Karpas-422 (cell line): ENCODE measurements at places on chromosomes 2 and 18. TPM values are rescaled to one million over a fixed set of nuclear protein-coding genes. Genes with fewer than 3 reads are reported as not detected.

DNA sequence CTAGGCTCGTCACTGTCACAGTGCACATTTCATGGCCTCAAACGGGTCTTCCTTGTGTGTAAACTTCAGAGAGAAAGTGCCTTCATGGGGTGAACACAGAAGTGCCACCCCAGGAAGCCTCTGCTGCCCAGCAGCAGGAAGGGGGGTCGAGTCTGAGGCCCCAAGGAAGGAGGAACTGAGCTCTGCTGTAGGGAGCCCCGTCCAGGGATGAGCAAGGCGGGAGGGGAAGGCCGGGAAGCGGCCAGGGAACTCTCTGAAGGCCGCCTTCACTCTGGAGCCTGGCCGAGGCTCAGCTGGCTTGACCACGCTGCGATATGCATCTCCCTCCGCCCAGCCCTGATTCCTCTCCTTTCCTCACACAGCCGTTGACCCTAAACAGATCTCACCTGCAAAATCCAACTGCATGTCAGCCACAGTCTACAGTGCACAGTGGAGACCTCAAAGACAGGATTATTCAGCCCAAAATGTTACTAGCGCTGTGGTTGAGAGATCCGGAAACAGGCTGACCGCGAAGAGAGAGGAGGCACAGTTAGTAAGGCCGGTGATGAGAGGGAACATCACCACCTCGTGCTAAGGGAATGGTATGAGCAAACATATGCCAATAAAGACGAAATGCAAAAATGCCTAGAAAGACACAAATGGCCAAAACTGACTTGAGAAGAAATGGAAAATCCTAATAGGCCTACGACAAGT, 34.2 kb upstream of the CTDP1 start:
- no peak for DNase-seq
- H3K4me1 ChIP-seq = peaks cover 13% of the 10 kb centered on the region
- H3K4me3 ChIP-seq = no peak overlapping the region
- H3K36me3 ChIP-seq = no peaks in the 10 kb centered on the region
- no peak overlapping the region for H3K27ac ChIP-seq
- H3K27me3 ChIP-seq = no peaks in the 10 kb centered on the region

DNA sequence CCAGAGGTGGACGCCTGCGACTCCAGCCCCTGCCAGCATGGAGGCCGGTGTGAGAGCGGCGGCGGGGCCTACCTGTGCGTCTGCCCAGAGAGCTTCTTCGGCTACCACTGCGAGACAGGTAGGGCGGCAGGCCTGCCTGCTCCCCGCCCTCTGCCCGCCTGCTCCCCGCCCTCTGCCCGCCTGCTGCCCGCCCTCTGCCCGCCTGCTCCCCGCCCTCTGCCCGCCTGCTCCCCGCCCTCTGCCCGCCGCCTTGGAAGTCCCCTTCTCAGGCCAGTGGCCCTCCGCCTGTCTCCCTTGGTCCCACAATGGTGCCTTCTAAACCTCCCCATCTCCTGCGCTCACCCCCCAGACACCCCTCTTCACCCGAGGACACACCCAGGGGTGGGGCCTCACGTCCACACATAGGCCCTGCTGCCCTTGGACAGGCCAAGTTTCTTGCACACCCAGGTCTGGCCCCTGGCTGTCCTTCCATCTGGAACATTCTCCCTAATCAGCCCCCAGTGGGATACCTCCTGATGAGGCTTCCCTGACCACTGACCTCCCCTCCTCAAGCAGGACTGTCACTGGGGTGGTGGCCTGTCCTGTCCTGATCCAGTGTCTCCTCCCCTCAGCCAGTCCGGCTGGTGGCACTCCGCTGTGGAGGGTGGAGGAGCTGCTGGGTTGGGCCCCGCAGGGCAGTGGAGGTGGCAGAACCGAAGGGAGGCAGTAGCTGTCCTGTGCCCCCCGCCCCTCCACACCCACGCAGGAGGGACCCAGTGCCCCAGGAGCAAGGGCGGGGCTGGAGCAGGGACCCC, 37.9 kb downstream of the MTERF4 start:
- peak; percentile 66 for DNase-seq
- H3K4me1 ChIP-seq = peaks cover 2% of the 10 kb centered on the region; the same call in 1 of the 2 replicates

DNA sequence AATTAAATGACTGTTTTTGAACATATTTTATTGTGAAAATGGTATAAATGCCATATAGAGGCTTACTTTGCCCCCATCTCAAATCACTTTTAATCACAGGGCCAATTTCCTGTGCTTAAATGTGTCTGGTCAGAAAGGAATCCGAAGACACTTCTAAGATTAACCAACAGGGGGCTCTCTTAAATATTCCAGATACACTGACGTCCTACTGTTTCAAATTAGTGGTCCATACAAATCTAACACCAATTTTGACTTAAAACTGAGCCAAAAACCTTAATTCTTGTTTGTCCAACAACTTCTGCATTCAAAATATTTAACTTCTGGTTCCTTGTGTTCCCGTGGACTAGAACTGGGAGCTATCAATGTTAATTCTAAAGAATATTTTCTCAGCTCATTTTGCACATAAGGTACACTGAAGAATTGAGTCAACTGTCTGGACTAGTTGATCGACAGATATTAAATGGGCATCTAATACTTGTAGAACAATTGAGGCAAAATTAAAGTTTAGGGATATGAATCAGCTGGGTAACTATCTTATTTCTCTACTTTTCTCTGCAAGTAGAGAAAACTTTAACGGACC, 557.5 kb downstream of the ARHGAP15 start:
- no peak overlapping the region for H3K4me3 ChIP-seq
- H3K36me3 ChIP-seq = no peaks in the 10 kb centered on the region
- H3K27me3 ChIP-seq = no peaks in the 10 kb centered on the region
- H3K27ac ChIP-seq = no peak overlapping the region
- peak; percentile 77 for DNase-seq
- H3K4me1 ChIP-seq = no peaks in the 10 kb centered on the region

GRCh38 chr18:62781893-62782292, 66.6 kb downstream of the PHLPP1 start:
- no peak overlapping the region for H3K27ac ChIP-seq
- H3K4me1 ChIP-seq = no peaks in the 10 kb centered on the region
- H3K4me3 ChIP-seq = no peak overlapping the region
- H3K27me3 ChIP-seq = no peaks in the 10 kb centered on the region
- DNase-seq = no peak

GRCh38 chr2:48607307-48608014, 10.2 kb upstream of the GTF2A1L start:
- no peaks in the 10 kb centered on the region for H3K36me3 ChIP-seq
- no peaks in the 10 kb centered on the region for H3K27me3 ChIP-seq
- DNase-seq = no peak
- H3K27ac ChIP-seq = no peak overlapping the region

DNA sequence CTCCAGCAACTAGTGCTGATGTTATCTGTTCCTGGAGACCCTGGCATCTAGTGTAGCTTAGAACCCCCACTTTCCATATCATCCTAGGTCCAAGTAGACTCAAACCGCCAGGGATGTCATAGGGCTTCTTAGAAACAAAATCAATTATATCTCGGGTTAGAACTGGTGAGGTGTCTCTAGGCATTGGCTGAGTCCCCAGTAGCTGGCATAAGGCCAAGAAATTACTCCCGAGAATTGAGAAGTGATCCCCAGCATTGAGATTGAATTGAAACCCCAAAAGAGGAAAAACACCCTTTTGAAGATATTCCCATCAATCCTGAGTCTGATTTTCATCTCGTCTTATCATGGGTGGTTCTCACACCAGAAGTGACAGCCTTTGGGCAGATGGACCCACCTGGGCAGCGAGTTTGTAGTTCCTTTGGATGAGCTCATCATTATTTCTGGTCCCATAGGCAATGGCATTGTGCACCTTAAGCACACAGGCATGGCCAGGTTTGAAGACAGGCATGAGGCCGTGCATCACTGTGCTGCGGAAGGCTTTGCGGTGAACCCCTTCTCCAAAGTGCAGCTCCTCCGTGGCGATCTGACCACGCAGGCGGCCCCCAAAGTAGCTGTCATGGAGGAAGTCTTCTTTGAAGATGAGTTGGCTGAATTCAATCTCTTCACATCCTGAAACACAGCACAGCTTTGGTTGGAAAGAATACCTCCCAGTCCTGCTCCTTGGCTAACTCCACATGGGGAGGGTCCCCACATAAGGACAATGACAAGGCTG, 112.2 kb downstream of the ALPK2 start:
- H3K36me3 ChIP-seq = no peaks in the 10 kb centered on the region
- no peaks in the 10 kb centered on the region for H3K27me3 ChIP-seq

- no peaks in the 10 kb centered on the region for H3K4me1 ChIP-seq
- H3K27me3 ChIP-seq = no peaks in the 10 kb centered on the region
- peaks cover 5% of the 10 kb centered on the region; the same call in 1 of the 2 replicates for H3K36me3 ChIP-seq
- DNase-seq = no peak
Measured at GRCh38 chr2:177405029-177405692, 12.6 kb downstream of the AGPS start.

DNA sequence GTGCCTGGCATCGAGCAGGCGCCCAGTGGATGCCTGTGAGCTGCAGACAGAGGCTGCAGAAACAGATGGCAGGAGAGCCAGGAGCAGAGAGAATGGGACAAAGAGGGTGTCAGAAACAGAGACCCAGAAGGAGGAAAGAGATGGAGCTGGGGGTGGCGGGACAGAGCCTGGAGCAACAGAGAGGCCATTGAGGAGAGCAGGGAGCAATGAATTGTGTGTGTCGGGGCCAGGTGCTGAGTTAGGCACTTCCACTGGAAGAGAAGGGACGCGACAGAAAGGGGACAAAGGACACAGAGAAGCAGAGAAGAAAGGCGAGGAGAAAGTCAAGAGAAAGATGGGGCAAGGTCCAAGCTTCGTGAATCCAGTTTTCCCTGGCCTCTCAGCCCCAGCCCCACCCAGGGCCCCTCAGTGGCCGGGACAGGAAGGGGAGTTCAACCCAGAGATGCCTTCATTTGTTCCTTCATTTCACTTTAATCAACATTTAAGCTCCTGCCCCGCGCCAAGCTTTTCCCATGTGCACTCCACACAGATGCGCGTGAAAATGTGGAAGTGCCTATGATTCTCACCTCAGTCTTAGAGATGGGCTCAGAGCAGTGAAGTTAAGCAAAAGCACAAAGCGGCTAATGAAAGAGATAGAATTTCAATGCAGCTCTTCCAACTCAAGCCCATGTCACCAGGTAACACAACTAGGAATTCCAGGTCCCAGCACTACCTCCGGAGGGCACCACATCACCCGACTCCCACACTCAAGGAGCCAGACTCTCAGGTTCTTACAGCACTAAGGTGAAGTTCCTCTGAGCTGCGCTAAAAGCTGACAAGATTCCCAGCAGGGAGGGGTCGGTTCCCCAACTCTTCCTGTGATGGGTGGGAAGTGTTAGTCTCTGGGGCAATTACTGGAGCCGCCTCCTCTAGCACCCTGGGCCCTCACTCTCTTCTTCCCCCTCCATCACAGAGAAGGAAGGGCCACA, 55.1 kb downstream of the TNS1 start:
- H3K4me1 ChIP-seq = no peaks in the 10 kb centered on the region
- no peak for DNase-seq
- no peaks in the 10 kb centered on the region for H3K27me3 ChIP-seq
- no peaks in the 10 kb centered on the region for H3K36me3 ChIP-seq
- H3K4me3 ChIP-seq = no peak overlapping the region
- no peak overlapping the region for H3K27ac ChIP-seq

DNA sequence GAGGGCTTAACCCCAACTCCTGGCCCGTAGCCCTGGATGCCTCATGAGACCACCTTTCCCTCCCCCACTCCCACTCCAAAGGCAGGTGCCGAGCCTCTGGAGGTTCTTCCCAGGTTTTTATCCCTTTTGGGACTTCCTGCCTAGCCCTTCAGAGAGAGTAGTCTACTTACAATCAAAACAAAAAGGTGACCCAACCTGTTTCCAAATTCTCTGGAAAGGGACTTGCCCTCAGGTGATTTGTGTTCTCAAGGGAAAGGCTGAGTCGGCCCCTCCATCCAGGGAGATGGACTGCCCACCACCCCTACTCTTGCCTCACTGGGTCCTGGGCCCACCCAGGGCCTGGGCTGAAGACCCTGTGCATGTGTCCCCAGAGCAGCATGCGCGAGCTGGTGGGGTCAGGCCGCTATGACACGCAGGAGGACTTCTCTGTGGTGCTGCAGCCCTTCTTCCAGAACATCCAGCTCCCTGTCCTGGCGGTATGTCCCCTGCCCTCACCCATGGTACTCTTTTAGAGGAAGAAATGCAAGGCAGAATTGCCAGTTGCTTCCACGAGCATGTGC, 108.5 kb downstream of the PLB1 start:
- H3K36me3 ChIP-seq = no peaks in the 10 kb centered on the region
- no peak overlapping the region for H3K4me3 ChIP-seq
- no peaks in the 10 kb centered on the region for H3K4me1 ChIP-seq
- DNase-seq = no peak
- no peak overlapping the region for H3K27ac ChIP-seq

GRCh38 chr2:120399889-120400240, 53.9 kb downstream of the INHBB start:
- no peaks in the 10 kb centered on the region for H3K4me1 ChIP-seq
- no peak for DNase-seq
- H3K36me3 ChIP-seq = no peaks in the 10 kb centered on the region
- no peak overlapping the region for H3K4me3 ChIP-seq
- H3K27ac ChIP-seq = no peak overlapping the region
- H3K27me3 ChIP-seq = no peaks in the 10 kb centered on the region

- H3K27me3 ChIP-seq = no peaks in the 10 kb centered on the region
- no peak overlapping the region for H3K27ac ChIP-seq
- DNase-seq = no peak
- H3K4me1 ChIP-seq = peaks cover 19% of the 10 kb centered on the region
Measured at GRCh38 chr18:48955830-48956261, 5.1 kb upstream of the SMAD7 start.

- no peak for DNase-seq
- no peaks in the 10 kb centered on the region for H3K36me3 ChIP-seq
- H3K27me3 ChIP-seq = no peaks in the 10 kb centered on the region
Measured at GRCh38 chr2:164458792-164459191, 162.5 kb downstream of the GRB14 start.

GRCh38 chr2:7004636-7005035, 87.4 kb downstream of the RNF144A start:
- H3K27me3 ChIP-seq = no peaks in the 10 kb centered on the region
- H3K4me1 ChIP-seq = no peaks in the 10 kb centered on the region
- DNase-seq = no peak
- H3K4me3 ChIP-seq = no peak overlapping the region
- no peak overlapping the region for H3K27ac ChIP-seq

- no peaks in the 10 kb centered on the region for H3K4me1 ChIP-seq
- DNase-seq = peak; percentile 76
- no peak overlapping the region for H3K4me3 ChIP-seq
- no peak overlapping the region for H3K27ac ChIP-seq
Measured at GRCh38 chr2:151946899-151947812, 118.9 kb upstream of the ARL5A start.

- H3K27ac ChIP-seq = peak overlapping the region; percentile 98; the same call in 1 of the 2 replicates
- no peak overlapping the region for H3K4me3 ChIP-seq
- peaks cover 67% of the 10 kb centered on the region for H3K4me1 ChIP-seq
- no peaks in the 10 kb centered on the region for H3K27me3 ChIP-seq
Measured at GRCh38 chr2:176488431-176488830, 219.2 kb downstream of the MTX2 start.

POTEI gene
- 0.87 TPM in 1 of 2 replicates, not detected in the other for total RNA-seq

DAW1 gene
- not detected in 2 replicates for total RNA-seq

CPO gene
- total RNA-seq = not detected in 2 replicates

CHRND gene
- not detected in 2 replicates for total RNA-seq

CIDEA gene
- not detected in 2 replicates for total RNA-seq

GAL3ST2 gene
- not detected in 2 replicates for total RNA-seq

CD28 gene
- total RNA-seq = not detected in 2 replicates

PRSS56 gene
- not detected in 2 replicates for total RNA-seq
